D341Med (cell line): ENCODE measurements at places on chromosomes 16 and 17.

- DNase-seq = peak; percentile 99
Observed at GRCh38 chr17:36545465-36546417, 1.0 kb downstream of the GGNBP2 start.

GRCh38 chr16:78679546-78679945 lies 580.1 kb downstream of the WWOX start:
- DNase-seq = no peak

- no peak for DNase-seq
Observed at GRCh38 chr17:36135465-36135864, 31.8 kb downstream of the CCL4 start.

DNA sequence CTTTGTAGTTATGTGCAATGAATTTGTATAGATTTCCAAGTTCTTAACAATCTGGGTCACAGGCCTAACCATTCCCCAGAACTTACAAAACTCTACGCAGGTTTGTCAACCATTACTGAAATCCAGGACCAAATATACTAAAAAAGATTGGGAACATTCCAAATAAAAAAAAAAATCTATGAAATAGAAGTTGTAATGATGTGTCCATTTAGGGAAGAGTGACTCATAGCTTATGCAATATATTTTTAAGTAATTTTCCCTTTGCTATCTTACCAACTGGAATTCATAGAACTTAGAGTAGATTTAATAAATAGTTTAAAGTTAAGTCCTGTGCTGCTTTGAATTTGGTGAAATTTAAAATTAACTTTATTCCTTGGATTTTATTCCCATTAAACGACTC lies 393.2 kb downstream of the PMP22 start:
- DNase-seq = no peak
